SK-MEL-5 (cell line): ENCODE measurements at places on chromosomes 12 and 14. TPM values are rescaled to one million over a fixed set of nuclear protein-coding genes. Genes with fewer than 3 reads are reported as not detected.

KRT8 gene
- 0.96 TPM in 1 of 2 replicates, not detected in the other for total RNA-seq

L3HYPDH gene
- 22.0 and 23.2 TPM in 2 replicates for total RNA-seq

NUMB gene
- total RNA-seq: 10.8 and 18.4 TPM in 2 replicates

ARHGAP9 gene
- total RNA-seq: not detected in 2 replicates

FITM1 gene
- not detected in 2 replicates for total RNA-seq

DHH gene
- total RNA-seq: 0.05 and 0.21 TPM in 2 replicates

CAPZA3 gene
- not detected in 2 replicates for total RNA-seq

CD4 gene
- 0.05 TPM in 1 of 2 replicates, not detected in the other for total RNA-seq

VRTN gene
- total RNA-seq: not detected in 2 replicates

DNA sequence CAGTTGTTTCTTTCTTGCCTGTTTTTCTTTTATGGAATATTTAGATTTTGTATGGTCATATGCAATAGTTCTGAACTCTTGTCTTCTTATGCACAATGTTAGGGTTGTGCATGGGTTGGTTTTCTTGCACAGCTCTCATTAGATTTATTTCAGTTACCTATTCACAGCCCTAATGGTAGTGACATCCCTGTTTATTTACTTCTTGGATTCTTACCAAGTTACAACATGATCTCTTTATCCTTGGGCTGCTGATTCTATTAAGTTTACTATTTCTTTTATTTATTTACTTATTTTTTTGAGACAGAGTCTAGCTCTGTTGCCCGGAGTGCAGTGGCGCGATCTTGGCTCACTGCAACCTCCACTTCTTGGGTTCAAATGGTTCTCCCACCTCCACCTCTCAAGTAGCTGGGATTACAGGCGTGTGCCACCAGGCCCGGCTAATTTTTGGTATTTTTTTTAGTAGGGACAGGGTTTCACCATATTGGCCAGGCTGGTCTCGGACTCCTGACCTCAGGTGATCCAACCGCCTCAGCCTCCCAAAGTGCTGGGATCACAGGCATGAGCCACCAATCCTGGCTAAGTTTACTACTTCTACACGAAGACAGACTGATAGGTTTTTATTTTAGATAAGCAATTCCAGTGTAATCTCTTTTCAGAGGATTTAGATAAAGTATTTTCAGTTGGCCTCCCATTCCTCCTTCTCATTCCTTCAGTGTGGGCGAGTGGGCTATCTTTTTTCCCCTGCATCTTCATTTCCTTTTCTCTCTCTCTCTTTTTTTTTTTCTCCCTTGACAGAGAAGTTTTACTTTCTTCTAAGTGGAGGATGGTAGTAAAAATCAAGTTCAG lies 395.1 kb upstream of the RGS6 start:
- DNase-seq: no peak

DNA sequence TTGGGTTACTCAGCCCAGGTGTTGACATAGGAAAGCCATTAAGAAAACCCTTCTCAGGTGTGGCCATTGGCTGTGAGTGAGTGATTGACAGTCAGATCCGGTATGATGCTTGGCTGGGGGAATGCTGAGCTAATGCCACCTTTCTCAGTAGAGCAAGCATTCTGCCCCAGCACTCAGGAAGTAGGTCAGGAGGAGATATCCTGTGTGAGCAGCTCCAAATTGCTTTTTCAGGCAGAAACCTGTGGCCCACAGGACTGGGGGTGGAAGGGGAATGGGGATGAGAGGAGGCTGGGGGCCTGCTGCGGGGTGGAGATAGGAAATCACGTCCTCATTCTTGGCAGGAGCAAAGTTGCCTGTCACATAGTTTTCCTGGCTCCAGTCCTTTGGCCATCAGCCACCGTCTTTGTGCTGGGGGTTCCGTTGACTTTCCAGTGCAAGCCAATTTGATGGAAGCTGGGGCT lies 55.7 kb downstream of the NINJ2 start:
- no peak for DNase-seq

DNA sequence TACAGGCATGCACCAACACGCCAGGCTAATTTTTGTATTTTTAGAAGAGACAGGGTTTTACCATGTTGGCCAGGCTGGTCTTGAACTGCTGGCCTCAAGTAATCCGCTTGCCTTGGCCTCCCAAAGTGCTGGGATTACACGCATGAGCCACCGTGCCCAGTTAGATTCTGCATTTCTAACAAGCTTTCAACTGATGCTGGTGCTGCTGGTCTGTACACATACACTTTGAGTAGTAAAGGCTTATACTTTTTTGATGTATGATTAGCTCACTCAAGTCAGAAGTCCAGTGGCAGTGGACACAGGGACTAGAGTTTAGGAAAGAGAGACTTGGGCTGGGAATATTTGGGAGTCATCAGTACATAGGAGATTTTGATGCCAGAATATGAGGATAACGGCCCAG lies 2.2 kb upstream of the TBC1D15 start:
- DNase-seq: no peak

- DNase-seq: peak; percentile 55
Observed at GRCh38 chr14:53432378-53432802, 279.3 kb upstream of the DDHD1 start.

DNA sequence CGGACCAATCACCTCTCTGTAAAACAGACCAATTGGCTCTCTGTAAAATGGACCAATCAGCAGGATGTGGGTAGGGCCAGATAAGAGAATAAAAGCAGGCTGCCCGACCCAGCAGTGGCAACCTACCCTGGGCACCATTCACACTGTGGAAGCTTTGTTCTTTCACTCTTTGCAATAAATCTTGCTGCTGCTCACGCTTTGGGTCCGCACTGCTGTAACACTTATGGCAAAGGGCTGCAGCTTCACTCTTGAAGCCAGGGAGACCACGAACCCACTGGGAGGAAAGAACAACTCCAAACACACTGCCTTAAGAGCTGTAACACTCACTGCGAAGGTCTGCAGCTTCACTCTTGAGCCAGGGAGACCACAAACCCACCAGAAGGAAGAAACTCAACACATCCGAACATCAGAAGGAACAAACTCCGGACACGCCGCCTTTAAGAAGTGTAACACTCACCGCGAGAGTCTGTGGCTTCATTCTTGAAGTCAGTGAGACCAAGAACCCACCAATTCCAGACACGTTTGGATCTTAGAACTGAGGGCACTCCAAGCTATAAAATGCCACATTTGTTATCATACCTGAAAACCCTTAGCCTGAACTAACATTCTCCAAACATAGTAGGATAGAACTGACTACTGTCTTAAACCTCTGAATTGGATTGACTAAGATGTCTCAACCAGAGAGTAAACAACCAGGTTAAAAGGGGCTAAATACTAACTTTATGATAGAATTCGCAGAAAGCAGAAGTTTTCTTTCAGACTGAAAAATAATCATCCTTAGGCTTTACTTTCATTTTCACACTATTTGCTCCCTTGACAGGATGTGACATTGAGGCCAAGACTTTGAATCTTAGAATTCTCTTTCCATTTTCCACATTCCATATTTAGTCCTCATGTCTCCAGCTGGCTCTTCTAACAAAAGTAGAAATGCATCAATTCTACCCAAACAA lies 33.6 kb downstream of the CDKL1 start:
- no peak for DNase-seq

DNA sequence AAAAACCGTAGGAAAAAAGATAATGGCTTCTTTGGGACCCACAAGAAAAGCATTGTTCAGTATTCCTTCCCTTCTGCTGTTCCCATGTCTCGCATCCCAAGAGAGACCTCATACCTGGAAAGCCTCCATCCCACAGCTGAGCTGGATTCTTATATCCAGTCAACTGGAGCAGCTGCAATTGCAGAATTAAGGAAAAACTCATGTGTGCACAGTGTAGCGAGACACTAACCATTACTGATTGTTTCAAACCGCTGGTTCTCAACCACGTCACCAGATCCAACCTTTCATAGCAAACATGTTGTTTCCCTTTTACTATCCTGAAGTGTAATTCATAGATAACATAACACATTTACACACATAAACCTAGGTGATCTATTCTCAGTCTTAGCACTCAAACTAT lies 5.5 kb upstream of the RNASE10 start:
- no peak for DNase-seq

- DNase-seq: no peak
Observed at GRCh38 chr12:47995981-47996401, 8.3 kb downstream of the COL2A1 start.

- no peak for DNase-seq
Observed at GRCh38 chr12:121781484-121781997, 11.9 kb downstream of the RHOF start.

DNA sequence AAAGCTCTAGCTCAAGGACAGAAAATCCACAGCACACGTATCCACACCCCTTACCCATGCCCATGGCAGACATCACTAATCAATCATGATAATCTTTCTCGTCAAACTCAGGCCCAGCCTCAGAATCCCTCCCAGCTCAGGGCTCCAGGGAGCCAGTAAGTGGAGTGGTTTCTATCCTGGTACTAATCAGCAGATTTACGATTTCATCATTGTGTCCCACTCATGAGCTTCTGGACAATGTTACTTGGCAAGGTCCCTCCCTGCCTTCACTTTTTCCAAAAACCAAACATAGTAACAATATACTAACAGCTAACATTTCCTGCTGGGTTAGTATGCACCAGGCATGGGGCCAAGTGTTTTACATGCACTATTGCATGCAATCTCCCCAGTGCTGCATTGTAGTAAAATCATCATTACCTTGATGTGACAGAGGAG lies 45.8 kb upstream of the NCOR2 start:
- no peak for DNase-seq

DNA sequence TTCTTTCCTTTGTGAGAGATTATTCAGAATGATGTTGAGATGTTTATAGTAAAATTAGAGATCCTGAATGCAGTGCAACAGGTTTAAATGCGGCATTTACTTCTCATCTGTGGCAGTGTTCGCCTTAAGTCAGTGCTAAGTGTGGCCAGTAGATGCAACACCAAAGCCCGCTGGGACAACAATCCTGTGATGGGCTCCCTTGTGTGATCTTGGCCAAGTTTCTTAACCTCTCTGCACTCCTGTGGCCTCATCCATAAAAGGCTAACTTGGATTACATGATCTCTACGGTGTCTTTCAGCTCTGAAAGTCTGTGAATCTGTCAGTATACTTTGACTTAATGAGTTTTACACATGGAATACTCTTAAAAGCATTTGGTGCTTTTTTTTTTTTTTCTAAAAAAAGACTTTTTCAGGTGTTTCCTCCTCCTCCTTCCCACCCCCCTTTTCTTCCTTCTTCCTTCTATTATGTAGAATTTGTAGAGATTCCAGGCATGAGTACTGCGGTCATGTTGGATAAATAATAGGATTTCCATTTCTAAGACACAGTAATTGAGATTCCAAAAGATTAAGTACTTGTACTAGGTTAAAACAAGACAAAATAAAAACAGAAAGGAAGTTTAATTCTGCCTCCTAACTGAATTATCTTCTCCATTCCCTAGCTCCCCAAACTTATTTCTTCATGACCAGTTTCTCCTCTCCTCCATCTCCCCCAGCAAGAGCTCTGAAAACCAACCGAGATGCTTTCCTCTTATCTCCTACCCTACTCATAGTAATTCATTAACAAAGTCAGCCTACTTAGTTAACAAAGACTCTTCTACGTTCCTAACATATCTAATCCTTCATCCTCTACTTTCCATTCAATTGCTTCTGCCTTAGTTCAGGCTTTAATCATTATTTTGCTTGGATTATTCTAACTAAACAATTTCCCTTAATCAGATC lies 42.2 kb upstream of the NAV3 start:
- no peak for DNase-seq

DNA sequence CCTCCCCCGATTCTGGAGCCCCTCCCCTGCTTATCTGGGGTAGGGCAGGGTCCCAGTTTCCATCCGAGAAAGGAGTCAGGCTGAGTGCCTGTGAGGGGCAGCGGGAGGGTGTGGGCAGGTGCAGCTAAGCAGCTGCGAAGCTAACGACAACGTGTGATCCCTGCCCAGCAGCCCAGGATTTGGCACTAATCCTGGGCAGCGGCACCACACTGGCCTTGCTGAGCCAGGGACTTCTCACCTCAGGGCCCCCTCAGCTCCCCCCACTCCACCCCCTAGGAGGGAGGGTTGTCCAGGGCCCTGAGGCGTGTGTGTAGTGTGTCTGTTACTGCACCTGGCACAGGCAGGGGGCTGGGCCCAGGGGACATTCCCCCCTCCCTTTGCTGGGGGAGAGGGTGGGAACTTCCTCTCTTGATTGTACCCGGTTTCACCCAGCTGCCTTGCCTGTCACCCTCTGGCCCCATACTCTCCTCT lies 1.8 kb downstream of the SMIM41 start:
- no peak for DNase-seq

DNA sequence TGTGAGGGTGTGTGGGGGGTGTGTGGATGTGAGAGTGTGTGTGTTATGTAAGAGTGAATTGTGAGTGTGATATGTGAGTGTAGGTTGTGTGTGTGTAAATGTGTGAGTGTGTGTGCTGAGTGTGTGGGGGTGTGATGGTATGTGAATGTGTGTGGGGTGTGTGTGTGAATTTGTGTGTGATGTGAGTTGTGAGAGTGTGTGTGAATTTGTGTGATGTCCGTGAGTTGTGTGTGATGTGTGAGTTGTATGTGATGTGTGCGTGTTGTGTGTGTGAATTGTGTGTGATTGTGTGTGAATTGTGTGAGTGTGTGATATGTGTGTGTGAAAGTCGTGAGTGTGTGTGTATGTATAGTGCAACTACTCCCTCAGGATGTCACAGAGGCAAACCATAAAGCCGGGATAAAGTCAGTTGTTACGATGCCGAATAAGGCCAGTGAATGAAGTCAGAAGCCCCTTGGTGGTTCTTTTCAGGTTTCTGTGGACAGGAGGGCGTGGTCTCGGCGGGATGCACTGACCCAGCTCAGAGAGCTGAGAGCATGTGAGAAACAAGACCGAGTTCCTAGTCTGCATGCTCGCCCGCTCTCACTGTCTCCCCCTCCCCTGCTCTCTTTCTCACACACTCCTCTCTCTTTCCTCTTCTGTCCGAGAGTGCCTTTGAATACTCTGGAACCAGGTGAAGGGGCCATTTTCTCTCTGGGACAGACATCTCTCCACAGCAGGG lies 71.8 kb upstream of the MAX start:
- DNase-seq: no peak

- no peak for DNase-seq
Observed at GRCh38 chr12:131773582-131774221, 54.5 kb upstream of the MMP17 start.

DNA sequence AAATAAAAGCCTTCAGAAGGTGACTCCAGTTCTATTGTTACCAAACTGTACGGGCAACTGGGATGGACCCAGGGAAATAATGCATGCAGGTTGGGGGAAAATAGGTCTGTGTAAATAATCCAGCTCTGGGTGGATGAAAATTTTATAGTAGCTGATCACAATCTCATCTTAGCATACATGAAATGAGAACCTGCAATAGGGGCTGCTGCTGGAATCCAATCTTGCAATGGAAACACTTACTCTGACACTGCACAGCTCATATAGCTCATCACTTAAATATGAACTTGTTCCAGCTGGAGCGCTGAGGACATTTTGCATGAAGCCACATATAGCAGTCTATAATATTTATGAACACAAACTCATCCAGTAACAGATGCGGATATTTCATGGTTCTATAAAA lies 40.1 kb upstream of the GAS2L3 start:
- no peak for DNase-seq

GRCh38 chr12:63863658-63864453 lies 19.4 kb downstream of the SRGAP1 start:
- no peak for DNase-seq

GRCh38 chr12:93230326-93230720 lies 147.4 kb upstream of the NUDT4 start:
- no peak for DNase-seq
